ENCODE measurements at places on chromosomes 1 and 21. TPM values are rescaled to one million over a fixed set of nuclear protein-coding genes. Genes with fewer than 3 reads are reported as not detected.

DNA sequence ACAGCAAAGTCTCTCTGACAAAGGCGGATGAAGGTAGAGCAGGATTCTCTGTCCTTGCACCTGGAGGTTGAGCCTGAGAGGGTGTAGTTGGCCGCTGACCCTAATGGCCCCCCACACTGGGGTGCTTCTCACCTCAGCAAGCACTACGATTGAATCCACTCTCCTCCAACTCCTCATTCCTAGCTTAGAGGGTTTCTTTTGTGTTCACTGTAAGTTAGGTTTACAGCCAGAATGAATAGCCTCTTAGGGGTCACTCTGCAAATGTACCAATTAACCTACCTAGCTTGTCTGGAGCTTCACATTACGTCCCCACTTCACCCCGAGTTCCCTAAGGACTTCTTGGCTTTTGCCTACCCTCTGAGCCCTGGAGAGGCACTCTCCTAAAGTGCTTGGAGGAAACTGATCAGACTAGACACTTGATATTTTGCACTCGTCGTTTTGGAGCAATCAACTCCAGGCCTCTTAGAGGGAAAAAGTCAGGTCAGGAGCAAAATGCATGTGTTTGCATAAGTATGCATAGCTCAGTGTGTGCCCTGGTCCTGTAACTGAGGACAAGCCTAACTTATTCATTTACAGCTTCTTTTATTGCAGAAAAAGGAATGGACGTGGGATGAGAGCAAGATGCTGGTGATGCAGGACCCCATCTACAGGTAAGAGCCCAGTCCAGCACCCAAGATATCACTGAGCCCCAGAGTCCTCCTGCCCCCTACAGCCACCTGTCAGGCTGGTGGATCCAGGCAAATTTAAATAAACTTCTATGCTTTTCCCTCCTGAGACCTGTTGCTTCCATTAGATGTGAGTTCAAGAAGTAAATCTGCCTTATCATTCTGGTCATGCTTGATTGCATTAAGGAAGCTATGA is 76.4 kb downstream of the SPATA46 start:
- H3K4me3 ChIP-seq, result no peak overlapping the region
- H3K4me1 ChIP-seq, result peaks cover 16% of the 10 kb centered on the region
- peaks cover 3% of the 10 kb centered on the region for H3K27me3 ChIP-seq
- H3K27ac ChIP-seq, result no peak overlapping the region

CD244 gene
- not detected for total RNA-seq

DNA sequence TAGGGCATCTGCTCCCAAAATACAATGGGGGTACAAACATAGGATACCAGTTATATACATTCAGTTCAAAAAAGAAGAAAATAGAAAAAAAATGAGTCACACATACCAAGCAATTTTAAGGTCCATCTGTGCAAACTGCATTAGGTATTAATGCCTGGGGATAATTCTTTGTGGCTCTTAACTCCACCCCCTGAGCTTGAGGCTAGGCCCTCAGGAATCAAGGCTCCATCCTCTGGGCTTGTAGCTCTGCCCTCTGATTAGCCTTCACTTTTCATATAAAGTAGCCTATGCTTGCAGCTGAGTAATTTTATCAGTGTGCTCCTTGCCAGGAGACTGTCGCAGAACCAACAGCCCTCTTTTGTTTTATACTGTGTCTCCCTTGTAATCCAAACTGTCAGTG is 69.9 kb upstream of the BACE2 start:
- no peak overlapping the region for H3K27ac ChIP-seq
- H3K27me3 ChIP-seq, result peaks cover 2% of the 10 kb centered on the region
- H3K4me1 ChIP-seq, result no peaks in the 10 kb centered on the region
- H3K36me3 ChIP-seq, result no peaks in the 10 kb centered on the region

DNA sequence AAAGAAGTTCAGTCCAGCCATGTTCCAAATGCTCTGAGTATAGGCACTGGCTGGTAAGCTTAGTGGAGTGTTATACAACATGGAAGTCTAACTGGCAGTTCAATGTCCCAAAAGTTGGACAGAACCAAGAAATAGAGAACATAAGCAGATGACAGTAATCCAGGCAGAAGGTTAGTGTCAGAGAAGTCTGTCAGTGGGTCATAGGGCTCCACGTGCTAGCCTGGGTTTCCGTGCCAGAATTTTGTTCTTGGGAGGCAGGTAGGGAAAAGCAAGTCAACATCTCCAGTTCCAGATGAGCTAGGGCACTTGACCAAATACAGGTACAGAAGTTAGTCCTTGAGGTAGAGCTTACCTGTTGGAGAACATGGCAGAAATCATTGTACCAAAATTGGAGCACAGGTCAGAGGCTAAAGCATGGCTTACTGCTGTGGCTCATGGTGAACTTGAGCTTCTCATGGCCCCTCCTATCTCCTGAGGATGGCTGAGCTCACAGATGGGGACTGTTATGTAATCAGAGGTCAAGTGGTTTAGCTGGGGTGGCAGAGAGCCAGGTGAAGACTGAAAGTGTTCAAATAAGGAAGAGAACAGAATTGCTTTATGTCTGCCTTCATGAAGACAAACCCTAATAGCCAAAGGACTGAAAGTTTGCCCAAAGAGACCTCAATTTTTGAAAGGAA is 170.8 kb downstream of the NFIA start:
- peaks cover 57% of the 10 kb centered on the region for H3K4me1 ChIP-seq
- no peak overlapping the region for H3K27ac ChIP-seq
- DNase-seq, result no peak

GRCh38 chr1:64139877-64140276 is 63.5 kb upstream of the UBE2U start:
- H3K4me1 ChIP-seq, result peaks cover 15% of the 10 kb centered on the region
- H3K36me3 ChIP-seq, result peaks cover 16% of the 10 kb centered on the region
- H3K27ac ChIP-seq, result no peak overlapping the region
- H3K27me3 ChIP-seq, result no peaks in the 10 kb centered on the region
- H3K4me3 ChIP-seq, result no peak overlapping the region

DNA sequence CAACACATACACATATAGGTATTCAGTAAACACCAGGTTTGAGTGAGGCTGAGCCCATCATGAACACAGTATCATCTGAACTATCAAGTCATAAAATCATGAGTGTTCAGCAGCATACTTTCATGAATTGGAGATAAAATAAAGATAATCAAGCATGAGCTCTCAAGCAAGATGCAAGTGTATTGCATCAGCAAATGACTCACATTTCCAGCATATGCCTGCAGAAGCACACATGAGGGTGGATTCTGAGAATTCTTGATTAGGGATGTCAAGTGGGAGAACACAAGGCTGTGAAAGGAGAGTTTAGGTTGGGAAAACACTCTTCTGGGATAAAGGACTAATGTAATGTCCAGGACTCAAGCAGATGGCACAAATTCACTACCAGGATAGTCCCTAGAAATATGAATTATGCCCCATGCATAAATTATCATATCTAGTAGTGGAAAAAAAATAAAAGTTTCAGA is 299.2 kb downstream of the SRGAP2C start:
- no peaks in the 10 kb centered on the region for H3K4me1 ChIP-seq
- H3K27me3 ChIP-seq, result peaks cover 3% of the 10 kb centered on the region
- no peak for DNase-seq
- H3K4me3 ChIP-seq, result no peak overlapping the region
- H3K27ac ChIP-seq, result no peak overlapping the region
- no peaks in the 10 kb centered on the region for H3K36me3 ChIP-seq
